ENCODE measurements at places on chromosomes 5 and 9.

GRCh38 chr5:77400645-77401044 is 91.5 kb downstream of the WDR41 start:
- DNase-seq: no peak

DNA sequence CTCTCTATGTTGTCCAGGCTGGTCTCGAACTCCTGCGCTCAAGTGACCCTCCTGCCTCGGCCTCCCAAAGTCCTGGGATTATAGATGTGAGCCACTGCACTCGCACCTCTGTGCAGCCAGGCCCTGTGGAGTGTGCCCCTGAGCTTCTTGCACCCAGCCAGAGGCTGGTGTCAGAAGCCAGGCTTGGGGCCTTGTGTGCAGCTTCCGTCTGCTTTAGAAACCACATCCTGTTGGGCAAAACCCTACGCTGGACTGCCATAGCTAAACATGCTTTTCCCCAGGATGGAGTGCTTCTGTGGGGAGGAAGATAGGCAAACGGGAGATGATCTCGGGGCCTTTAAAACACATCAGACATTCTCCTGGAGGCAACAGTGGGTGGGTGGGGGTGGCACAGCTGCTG is 40.1 kb downstream of the PRRT1B start:
- DNase-seq: peak; percentile 31

DNA sequence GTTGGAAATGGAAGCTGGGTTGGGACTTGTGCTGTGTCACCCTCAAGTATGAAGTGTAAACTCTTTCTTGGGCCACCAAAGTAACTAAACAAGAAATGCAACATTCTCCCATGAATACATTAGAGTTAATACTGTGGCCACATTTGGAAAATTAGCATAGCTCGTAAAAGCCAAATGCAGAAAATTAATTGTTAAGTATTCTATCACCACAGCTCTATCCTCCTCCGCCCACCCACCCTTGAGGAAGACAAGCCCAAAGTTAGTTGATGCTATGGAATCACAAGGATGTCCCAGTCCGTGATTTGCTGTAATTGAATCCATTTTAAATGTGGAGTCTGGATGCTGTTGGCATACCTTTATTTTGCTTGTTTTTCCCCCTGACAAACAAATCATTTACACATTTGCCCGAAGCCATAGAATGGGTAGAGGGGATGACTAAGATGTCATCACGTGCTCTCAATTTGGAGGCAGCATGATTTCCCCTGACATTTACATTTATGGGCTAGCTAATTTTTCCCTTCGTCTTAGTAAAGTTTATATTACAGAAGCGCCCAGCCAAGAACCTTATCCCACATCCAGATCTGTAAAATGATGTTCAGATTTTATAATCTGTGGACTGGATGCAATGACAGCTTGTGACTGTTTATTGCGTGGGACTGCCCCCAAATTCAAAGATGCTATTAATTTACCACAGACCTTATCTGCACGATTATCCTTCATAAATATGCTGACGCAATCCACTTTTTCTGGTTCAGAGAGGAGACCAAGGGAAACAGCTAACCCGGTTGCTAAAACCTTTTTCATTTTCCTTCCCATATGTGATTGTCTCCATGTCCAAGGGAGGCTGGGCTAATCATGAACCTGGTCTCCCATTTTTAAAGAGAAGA is 3.7 kb downstream of the MSX2 start:
- no peak for DNase-seq

GRCh38 chr5:142540922-142541422 is 144.9 kb downstream of the FGF1 start:
- no peak for DNase-seq

GRCh38 chr9:81549500-81550206 is 139.7 kb downstream of the TLE1 start:
- no peak for DNase-seq

GRCh38 chr9:98215271-98215670 is 22.8 kb upstream of the CORO2A start:
- DNase-seq: no peak

DNA sequence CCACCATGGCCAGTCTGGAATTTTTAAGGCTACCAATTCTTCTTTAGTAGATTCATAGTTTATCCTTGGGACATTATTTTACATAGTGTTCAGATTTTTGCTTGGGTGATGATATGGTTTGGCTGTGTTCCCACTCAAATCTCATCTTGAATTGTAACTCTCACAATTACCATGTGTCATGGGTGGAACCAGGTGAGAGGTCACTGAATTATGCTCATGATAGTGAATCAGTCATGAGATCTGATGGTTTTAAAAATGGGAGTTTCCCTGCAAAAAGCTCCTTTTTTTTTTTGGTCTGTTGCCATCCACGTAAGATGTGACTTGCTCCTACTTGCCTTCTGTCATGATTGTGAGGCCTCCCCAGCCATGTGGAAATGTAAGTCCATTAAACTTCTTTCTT is 163.9 kb downstream of the GABRG2 start:
- DNase-seq: no peak

- no peak for DNase-seq
Observed at GRCh38 chr9:138020795-138021182, 143.2 kb downstream of the CACNA1B start.

DNA sequence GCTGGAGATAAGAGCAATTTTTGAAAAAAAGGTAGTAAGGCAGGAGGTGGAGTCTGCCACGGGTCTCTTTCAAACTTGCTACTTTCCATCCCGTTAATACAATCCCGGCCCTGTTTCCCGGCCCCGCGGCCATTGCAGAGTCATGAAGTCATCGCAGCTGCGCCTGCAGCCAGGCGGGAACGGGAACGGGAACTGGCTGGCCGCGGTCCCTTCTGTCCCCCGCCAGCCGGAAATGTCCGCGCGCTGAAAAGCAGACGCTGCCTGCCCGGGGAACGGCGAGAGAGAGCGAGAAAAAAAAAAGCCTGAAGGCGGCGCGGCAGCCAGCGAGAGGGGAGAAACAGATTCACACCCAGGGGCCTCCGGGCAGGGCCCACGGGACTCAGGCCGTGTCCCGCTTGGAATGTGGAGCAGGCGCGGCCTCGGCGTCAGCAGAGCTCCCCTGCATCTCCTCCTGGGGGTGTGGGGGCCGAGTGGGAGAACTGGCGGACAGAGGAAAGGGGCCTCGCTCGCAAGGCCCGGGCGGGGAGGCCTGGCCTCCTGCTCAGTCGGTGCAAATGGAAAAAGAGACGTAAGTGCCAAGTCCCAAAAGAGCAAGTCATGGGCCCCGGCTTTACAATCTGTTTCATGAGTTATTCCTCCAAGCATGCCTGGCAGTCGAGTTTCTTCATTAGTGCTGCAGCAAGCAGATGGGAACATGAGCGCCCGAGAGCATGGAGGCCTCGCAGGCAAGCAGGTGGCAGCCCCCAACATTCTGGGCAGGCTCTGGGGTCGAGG is 201.2 kb upstream of the GAS1 start:
- DNase-seq: no peak

DNA sequence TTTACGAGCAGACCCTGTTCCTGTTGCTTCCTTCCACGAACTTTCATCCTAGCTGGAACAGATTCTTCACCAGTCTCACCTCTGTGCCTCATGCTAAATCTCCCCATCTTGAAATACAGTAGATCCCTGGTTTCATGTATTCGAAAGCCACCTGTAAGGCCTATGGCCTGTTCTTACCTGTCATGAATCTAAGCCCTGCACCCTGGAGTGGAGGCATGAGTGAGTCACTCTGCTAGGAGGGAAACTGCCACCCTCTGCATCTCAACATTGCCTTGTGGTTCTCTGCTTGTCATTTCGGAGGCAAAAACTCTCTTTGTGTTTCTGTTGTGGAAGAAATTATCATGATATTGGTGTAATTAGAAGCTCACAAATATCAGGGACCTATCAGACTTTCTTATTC is 320.0 kb downstream of the ENC1 start:
- DNase-seq: no peak

GRCh38 chr5:27171761-27172261 is 133.4 kb upstream of the CDH9 start:
- DNase-seq: no peak

- no peak for DNase-seq
Observed at GRCh38 chr5:149160291-149160787, 19.0 kb downstream of the ABLIM3 start.

- DNase-seq: no peak
Observed at GRCh38 chr5:91006713-91007112, 376.4 kb downstream of the ARRDC3 start.

- no peak for DNase-seq
Observed at GRCh38 chr9:137297966-137298365, 4.1 kb downstream of the NRARP start.

- no peak for DNase-seq
Observed at GRCh38 chr5:139896718-139897117, 101.1 kb downstream of the PSD2 start.

DNA sequence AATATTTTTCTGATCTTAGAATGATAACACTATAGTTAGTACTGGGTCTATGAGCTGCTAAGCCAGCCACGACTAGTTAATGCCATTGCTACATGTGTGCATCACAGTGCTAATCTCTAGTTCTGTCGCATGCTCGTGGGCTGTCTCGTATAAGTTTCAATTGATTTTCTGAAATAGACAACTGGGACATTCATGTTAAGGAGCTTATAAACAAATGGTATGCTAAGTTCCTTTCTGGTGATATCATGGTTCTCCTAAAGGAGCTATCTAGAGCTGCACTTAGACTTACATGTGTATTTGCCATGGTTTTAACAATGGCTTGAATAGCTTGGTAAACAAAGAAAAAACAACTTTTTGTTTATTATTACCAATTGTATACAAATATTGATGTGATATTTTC is 46.2 kb downstream of the F2RL2 start:
- no peak for DNase-seq

DNA sequence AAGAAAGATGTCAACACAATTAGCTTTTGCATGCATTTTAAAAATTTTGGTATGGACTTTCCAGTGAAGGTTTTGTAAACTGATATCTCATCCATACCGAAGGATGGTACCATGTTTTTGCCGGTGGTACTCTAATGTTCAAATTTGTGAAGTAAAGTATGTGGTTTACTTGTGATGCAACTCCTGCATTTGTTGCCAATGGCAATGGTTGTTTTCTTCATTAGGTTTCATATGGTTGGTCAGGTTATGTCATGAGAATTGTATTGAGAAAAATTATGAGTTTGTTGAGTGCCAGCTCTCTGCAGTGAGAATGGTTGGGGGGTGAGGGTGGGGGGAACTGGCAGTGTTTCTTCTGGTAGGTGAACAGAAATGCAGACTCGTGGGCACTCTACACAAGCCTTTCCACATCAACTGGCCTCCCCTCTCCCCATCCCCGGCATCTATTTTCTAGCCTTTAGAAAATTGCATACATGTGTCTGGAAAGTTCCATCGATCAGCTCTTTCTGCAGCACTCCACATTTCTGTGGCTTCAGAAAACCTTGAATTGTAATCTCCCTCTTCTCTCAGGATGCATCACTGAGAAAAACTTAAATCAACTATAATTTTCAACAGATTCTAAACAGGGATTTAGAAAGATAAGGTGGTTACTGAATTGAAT is 107.7 kb downstream of the PDE4D start:
- DNase-seq: no peak

- no peak for DNase-seq
Observed at GRCh38 chr5:82639393-82640144, 361.4 kb upstream of the RPS23 start.

- DNase-seq: no peak
Observed at GRCh38 chr5:174317256-174317894, 271.9 kb downstream of the NSG2 start.

DNA sequence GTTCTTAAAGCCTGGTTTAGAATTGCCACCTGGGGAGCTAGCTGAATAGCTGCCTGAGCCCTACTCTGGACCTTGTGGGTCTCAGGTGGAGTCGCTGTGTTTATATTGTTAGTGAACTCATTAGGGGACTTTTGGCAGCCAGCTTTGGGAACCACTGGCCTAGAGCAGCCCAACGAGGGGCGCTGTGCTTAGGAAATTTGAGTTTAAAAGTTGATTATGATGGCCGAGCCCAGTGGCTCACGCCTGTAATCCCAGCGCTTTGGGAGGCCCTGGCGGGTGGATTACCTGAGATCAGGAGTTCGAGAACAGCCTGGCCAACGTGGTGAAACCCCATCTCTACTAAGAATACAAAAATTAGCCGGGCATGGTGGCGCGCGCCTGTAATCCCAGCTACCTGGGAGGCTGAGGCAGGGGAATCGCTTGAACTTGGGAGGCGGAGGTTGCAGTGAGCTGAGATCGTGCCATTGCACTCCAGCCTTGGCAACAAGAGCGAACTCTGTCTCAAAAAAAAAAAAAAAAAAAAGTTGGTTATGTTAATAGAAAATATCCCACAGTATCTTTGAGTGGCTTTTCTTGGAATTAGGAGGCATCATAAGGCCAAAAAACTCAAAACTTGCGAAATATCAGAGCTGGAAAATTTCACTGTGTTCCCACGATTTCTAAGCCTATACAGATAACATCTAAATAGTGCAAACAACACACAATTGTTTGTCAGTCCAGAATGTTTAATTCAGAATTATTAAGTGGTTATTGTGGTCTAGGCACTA is 809 bp downstream of the MCCC2 start:
- DNase-seq: peak; percentile 17

- DNase-seq: no peak
Observed at GRCh38 chr9:90770182-90770738, 31.4 kb upstream of the SYK start.

DNA sequence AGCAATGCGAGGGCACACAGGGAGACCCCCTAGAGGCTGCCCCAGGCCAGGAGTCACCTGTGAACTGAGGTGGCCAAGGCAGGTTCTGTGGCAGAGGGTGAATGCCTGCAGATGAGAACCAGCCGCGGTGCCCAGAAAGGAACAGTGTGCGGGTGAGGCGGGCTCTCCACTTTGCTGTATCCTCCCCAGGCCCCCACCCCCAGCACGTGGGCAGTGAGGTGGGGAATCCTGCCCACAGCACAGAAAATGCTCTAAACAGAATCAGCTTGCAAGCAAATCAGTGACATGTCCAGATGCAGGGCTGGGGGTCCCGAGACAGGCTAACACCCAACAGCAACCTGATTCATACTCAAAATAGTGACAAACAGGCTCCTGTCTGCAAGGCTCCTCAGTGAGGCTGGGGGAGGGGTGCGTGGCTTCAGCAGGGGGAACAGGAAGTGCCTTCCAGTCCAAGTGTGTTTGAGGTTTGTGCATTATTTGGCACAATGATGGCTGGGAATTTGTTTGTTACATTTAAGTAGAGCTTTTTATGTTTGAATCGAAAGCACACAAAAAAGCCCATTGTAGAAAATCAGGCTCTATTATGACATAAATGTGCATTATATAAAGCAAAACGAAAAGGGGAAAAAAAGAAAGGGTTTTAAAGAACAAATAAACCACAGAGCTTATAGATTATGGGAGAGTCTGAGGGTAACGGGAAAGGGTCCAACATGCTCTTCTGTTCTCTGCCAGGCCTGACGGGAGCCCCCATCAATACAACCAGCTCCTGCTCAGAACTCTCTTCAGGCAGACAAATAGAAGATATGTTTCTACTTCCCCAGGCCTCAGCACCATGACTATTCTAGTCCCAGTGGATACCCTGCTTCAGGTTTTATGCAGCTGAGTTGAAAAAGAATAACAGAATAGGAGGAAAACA is 201.3 kb downstream of the HSD17B3 start:
- DNase-seq: no peak

DNA sequence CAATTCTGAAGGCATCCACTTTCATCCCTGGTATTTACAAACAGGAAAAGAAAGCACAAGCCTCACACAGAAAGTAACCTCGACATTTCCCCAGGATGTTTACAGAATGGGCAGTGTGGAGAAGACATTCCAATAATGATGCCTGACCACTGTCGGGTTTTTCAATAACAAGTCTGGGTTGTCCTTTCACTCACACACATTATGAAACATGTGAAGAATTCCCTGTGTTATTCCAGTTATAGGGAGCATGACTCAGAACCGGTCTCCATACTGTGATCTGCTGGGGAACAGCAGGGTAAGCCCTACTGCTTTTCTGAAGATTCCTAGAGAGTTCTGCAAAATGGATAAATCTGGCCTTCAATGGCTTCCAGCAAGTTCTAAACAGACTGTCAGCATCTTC is 155.3 kb downstream of the ADAMTS12 start:
- DNase-seq: no peak

Data from activated CD8-positive, alpha-beta memory T cell treated with anti-CD3 and anti-CD28 coated beads, Interleukin-2, amount 50 U/mL, for 4 hours (primary cell).